Hematopoietic multipotent progenitor cell treated with erythropoietin and hydrocortisone succinate and interleukin-3 and kit ligand, for 8 days (in vitro differentiated cells): ENCODE measurements at places on chromosomes 7 and 10.

GRCh38 chr10:75899816-75900390 is 468.5 kb downstream of the LRMDA start:
- no peak for DNase-seq

GRCh38 chr10:12412666-12413368 is 63.5 kb downstream of the CAMK1D start:
- DNase-seq, result no peak

DNA sequence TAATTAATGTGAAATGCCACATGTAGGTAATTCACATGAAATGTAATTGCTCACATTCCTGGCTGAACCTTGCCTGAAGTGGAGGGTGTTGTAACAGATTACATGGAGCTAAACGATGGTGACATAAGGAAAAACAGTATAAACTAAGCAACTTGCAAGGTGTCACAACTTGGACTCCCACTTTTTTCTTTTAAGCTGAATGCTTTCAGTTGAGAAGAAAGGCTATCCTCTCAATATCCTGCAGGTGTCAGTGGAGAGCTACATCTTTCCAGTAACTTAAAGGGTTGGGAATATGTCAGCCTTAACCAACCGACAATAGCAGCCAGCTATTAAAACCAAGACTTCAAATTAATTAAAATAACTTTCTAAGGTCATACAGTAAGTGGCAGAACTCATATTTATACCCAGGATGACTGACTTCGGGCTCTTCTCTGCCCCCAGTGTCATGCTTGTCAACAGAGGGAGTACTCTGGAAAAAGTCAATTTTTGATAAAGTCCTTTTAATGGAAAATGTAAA is 33.7 kb downstream of the NRBF2 start:
- DNase-seq, result peak; percentile 89

GRCh38 chr10:129773359-129773990 is 190.6 kb downstream of the EBF3 start:
- DNase-seq, result no peak

- peak; percentile 26 for DNase-seq
These were observed 5.0 kb downstream of the HBP1 start for GRCh38 chr7:107173691-107174406.
